Transverse colon (tissue), 4 donors: ENCODE measurements at places on chromosomes 3 and 15. TPM values are rescaled to one million over a fixed set of nuclear protein-coding genes. Genes with fewer than 3 reads are reported as not detected.

Gene GOLGA8O
- total RNA-seq = not detected

Gene CASR
- total RNA-seq = 0.37 TPM

Gene SCAANT1
- not detected for total RNA-seq

Gene GUCA1C
- total RNA-seq = not detected

Gene GPR87
- total RNA-seq = not detected

Gene P2RY14
- 7.2 TPM for total RNA-seq

Gene NRROS
- total RNA-seq = not detected

Gene JMJD7
- total RNA-seq = 10.9 TPM

Gene CHRNA7
- 5.6 TPM for total RNA-seq

Gene CACNA1D
- 29.1 TPM for total RNA-seq

Gene FMN1
- total RNA-seq = 32.6 TPM

Gene GOLGA6L7
- not detected for total RNA-seq

Gene PKM
- total RNA-seq = 324 TPM

Gene WDR76
- total RNA-seq = not detected

Gene ZNF774
- 8.1 TPM for total RNA-seq

Gene IMPG2
- total RNA-seq = 0.37 TPM

Gene ZNF662
- total RNA-seq = 5.2 TPM

Gene GABRB3
- 0.20 TPM for total RNA-seq

Gene FRMD5
- total RNA-seq = 1.5 TPM

Gene ATP6V1A
- 43.0 TPM for total RNA-seq

Gene PIK3R4
- total RNA-seq = 29.5 TPM

Gene EIF4E3
- 8.6 TPM for total RNA-seq

Gene GCSAM
- total RNA-seq = not detected
